ENCODE measurements at places on chromosomes 7 and 10.

GRCh38 chr10:96441322-96441885 is 72.3 kb downstream of the TLL2 start:
- DNase-seq: no peak

- DNase-seq: no peak
These were observed 21.7 kb upstream of the MALSU1 start for GRCh38 chr7:23277359-23277989.

- no peak for DNase-seq
These were observed 20.3 kb downstream of the PCLO start for GRCh38 chr7:83142365-83142764.

- no peak for DNase-seq
These were observed 99.4 kb upstream of the TNS3 start for GRCh38 chr7:47681249-47681810.

GRCh38 chr7:110486549-110486948 is 604.4 kb upstream of the LRRN3 start:
- no peak for DNase-seq

GRCh38 chr10:124308056-124308645 is 110.6 kb downstream of the OAT start:
- DNase-seq: no peak

DNA sequence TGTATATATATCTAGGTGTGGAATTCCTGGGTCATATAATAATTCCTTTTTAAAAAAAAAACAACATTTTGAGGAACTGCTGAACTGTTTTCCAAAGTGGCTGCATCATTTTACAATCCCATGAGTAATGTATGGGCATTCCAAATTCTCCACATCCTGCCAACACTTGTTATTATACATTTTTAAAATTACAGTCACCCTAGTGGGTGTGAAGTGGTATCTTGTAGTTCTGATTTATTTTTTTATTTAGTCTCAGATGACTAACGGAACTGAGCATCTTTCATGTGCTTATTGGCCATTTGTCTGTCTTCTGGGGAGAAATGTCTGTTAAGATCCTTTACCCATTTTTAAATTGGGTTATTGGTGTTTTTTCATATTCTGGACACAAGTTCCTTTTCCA is 12.0 kb upstream of the KLHL7 start:
- DNase-seq: no peak

GRCh38 chr10:27225011-27225590 is 15.5 kb downstream of the ACBD5 start:
- DNase-seq: no peak

DNA sequence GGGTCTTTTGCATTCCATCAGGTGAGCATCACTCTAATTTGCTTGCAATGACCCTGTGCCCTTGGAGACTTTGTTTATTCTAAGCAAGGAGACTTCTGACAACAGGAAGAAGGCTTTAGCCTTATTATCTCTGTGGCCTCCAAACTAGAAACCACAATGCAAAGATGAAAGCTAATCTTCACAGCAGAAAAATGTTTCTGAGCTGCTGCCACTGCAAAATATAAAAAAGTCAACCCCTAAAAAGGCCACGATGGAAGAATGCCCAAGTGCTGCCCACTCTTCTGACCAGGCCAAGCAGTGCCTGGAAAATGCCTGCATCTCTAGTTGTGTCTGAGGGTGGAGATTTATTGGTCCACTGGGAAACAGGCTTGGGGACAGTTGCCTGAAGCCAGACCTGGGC is 299.9 kb downstream of the C7orf25 start:
- no peak for DNase-seq

- DNase-seq: no peak
These were observed 196.9 kb upstream of the RHOBTB1 start for GRCh38 chr10:61140765-61141392.

- DNase-seq: no peak
These were observed 222.6 kb upstream of the PPP1R3A start for GRCh38 chr7:114141415-114141814.

GRCh38 chr10:112763916-112764520 is 186.0 kb upstream of the TCF7L2 start:
- DNase-seq: no peak

GRCh38 chr7:80900583-80901576 is 18.0 kb downstream of the SEMA3C start:
- DNase-seq: no peak

GRCh38 chr7:28986765-28987110 is 28.6 kb upstream of the TRIL start:
- DNase-seq: no peak

DNA sequence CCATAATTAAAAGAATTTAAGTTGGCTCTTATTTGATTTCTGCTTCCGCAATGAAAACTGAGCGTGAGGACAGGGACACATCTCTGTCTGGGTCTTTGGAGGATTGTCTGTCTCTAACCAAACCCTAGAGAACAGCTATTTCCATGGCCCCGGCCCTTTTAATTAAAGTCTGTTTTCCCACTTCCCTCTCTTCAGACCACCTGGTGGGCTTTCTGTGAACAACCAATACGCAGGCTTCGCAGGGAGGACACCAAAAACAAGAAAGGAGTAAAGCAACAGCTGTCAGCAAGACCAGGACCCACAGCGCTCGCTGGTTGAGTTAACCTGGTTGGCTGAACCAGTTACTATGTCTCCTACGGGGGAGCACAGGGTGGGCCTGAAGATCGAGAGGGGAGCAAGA is 217.1 kb upstream of the FRMD4A start:
- no peak for DNase-seq

GRCh38 chr10:6313111-6313895 is 110.6 kb downstream of the PFKFB3 start:
- no peak for DNase-seq

- no peak for DNase-seq
These were observed 31.7 kb upstream of the ASL start for GRCh38 chr7:66043681-66044497.

DNA sequence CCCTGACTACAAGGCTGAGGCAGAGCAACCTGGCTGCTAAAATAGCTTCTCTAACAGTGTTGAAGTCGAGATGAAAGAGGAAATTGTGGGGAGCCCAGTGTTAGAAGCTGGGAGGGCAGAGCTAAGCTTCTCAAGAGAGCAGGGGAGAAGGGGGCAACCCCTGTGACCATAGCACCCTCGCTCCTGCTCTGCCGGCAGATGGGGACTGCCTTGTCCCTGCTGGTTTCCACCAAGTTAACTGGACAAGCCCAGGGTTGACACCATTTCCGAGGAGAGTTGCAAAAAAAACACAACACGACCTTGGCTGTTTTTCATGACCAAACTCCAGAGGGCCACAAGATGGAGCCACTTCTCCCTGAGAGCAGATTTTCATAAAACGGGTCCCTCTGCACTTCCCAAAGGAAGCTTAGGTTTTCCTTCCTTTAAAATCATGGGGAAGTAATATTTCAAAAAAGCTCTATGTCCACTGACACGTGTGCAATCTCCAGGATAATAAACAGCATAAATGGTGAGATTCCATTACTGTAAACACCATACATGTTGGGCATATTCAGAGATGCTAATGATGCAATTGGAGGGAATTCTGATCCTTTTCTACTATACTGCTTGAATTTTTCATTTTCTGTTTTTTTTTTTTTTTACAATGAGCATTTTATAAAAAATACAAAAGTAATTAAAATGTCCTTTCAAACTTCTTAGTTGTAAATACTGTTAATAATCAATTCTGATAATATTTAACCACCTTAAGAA is 140.4 kb downstream of the PIP4K2A start:
- DNase-seq: no peak

DNA sequence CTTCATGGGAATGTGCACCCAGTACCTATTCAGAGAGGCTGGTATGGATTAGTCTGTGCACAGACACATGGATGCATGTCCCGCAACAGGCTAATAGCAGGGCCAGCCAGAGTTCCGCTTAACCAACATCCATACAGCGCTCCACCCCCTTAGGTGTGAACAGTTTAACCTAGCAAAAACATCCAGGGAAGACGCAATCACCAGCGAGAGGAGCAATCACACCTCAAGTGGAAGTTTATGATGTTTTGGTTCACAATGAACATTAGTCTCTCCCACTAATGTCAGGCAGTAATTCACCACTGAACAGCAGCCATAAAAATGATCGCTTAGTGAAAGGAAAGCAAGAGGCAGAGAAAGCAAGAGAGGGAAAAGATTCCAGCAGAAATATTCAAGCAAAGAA is 91.1 kb downstream of the PLXNA4 start:
- no peak for DNase-seq

GRCh38 chr10:71075086-71075758 is 137.1 kb upstream of the UNC5B start:
- DNase-seq: no peak

- no peak for DNase-seq
These were observed 223.3 kb downstream of the MLLT10 start for GRCh38 chr10:21757185-21757901.

DNA sequence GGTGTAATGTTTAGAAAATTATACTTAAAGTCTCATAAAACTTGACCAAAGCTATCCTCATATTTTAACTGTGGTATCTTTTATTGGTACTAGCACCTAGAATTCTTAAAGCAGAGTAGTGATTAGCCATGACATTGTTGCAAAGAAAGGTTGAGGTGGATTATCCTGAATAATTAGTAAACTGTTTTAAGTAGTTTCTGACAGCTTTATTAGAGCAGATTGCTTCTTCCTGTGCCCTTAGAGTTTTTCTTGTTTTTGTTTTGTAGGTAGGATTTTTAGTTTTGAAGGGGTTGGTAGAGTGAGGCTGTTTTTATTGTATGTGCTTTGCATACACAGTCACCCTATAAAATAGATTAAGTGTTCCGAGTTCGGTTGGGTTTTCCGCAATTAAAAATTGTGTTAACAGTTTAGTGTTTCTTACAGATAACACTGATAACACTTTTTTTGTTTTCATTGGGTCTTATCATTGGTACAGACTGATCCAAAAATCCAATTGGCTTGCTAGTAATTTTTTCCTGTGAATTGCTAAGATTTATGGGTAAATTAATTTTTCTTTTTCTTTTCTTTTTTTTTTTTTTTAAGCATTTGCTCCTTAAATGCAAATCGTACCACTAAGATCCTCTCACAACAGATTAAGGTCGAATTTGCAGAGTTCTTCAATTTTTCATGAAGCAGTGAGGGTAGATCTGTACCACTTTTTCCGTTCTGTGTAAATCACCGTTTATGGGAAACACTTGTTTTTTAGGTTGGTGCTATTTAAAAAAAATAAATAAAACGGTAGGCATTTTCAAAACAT is 2.1 kb upstream of the PBLD start:
- DNase-seq: no peak

- DNase-seq: no peak
These were observed 55.0 kb downstream of the PIK3AP1 start for GRCh38 chr10:96665306-96665705.

- no peak for DNase-seq
These were observed 127.6 kb downstream of the CCNY start for GRCh38 chr10:35463878-35464277.

GRCh38 chr10:119701861-119702260 is 24.0 kb upstream of the INPP5F start:
- DNase-seq: no peak

- DNase-seq: no peak
These were observed 77.4 kb downstream of the PON1 start for GRCh38 chr7:95246831-95247370.

- no peak for DNase-seq
These were observed 35.5 kb upstream of the ZMIZ2 start for GRCh38 chr7:44713141-44713540.

GRCh38 chr10:36491926-36492325 is 633.5 kb upstream of the ANKRD30A start:
- no peak for DNase-seq

- no peak for DNase-seq
These were observed 139.8 kb downstream of the ADARB2 start for GRCh38 chr10:1597370-1598146.

GRCh38 chr10:6278519-6279120 is 75.9 kb downstream of the PFKFB3 start:
- no peak for DNase-seq

DNA sequence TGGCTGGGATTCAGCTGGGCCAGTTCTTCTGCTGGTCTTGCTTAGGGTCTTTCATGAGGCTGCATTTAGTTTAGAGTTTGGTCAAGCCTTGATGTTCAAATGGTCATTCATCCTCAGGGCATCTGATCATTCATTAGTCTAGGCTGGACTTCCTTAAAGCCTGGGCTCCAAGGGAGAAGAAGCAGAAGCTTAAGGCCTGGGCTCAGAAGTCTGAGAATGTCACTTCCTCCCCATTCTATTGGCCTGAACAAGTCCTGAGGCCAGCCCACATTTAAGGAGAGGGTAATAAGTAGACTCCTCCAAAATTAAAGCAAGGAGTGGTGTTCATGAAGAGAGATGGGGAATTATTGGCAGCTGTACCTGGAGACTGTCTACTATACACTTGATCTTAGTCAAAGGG is 193.2 kb upstream of the HABP2 start:
- no peak for DNase-seq

GRCh38 chr7:22649686-22650085 is 77.3 kb upstream of the IL6 start:
- no peak for DNase-seq

DNA sequence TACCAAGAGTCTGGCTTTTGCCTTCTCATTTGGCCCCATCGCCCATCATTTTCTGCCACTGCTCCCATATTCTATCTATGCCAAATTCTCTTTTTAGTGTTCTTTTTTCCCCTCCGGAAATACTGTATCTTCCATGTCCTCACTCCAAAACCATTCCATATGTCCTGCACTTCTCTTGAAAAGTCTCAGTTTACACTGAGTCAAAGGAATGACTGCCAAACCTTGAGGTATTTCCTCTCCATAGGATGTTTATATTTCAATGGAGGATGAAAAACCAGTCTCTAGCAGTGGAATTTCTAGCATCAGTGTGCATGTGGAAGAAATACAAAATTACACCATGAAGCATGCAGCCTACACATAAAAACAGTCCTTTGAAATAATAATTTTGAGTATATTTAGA is 121.4 kb upstream of the PHYHIPL start:
- no peak for DNase-seq

DNA sequence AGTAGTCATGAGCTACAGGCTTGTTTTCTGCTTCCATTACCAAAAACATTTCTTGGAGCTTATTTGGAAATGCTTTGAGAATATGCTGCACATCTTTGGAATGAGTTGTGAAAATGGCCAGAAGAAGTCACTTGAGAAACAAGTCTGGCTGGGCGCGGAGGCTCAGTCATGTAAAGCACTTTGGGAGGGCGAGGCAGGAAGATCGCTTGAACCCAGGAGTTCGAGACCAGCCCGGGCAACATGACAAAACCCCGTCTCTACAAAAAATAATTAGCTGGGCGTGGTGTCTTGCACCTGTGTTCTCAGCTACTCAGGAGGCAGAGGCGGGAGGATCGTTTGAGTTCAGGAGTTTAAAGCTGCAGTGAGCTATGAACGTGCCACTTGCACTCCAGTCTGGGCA is 882 bp upstream of the CHCHD1 start:
- DNase-seq: no peak

- DNase-seq: no peak
These were observed 1.9 kb upstream of the ARHGAP22 start for GRCh38 chr10:48606530-48607355.

GRCh38 chr10:13787015-13787421 is 200.3 kb downstream of the PRPF18 start:
- DNase-seq: no peak

GRCh38 chr10:18178854-18179483 is 38.7 kb downstream of the CACNB2 start:
- no peak for DNase-seq

GRCh38 chr7:129053938-129054437 is 923 bp downstream of the TNPO3 start:
- DNase-seq: no peak
